ENCODE measurements at places on chromosomes 1 and 21.

DNA sequence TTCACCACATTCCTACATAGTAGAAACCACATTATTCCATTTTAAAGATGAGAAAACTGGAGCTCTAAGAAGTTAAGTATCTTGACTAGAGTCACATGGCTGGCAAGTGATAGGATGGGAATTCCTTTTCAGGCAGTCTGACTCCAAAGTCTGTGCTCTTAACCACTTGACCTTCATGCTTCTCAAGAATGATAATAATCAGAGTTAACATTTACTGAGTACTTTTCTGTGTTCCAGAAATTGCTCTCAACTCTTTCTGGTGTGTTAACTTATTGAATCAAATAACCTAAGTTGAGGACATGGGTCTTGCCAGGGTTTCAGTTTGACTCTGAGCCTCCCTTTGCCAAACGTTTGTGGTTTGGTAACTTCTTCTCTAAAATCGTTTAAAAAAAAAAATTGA is 169.4 kb downstream of the RASAL2 start:
- no peak for DNase-seq

- DNase-seq = no peak
Measured at GRCh38 chr1:29830383-29830782, 594.1 kb downstream of the PTPRU start.

- no peak for DNase-seq
Measured at GRCh38 chr1:42453386-42453785, 2.4 kb downstream of the ZMYND12 start.

DNA sequence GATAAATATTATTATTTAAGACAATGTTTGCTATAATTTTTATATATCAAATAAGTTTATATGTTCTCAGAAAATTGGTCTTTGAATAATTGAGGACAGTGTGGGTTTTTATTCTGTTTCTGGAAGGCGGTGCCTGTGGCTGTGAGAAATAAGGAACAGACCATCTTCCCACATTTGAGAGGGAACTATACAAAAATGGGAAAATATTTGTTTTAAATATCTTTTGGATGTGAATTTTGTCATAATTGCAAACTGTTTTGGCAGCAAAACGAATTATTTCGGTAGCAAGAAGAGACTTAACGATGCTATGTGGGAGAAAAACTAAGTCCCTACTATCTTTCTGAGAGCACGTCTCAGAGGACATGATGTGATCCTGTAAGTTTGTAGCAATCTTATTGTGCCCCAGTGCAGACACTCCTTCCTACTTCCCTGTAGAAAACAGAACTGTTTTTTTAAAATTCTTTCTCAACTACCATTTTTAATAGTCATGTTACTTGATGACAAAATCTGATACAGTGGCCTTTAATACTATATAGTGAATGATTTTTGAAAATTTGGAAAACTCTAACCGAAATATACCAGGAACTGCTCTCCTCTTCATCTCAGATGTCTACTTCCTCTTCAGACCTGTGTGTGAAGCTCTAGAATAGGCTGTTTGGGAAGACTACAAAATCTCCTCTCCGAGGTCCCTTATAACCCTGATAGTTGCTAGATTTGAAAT is 25.4 kb downstream of the PTPRC start:
- DNase-seq = no peak

DNA sequence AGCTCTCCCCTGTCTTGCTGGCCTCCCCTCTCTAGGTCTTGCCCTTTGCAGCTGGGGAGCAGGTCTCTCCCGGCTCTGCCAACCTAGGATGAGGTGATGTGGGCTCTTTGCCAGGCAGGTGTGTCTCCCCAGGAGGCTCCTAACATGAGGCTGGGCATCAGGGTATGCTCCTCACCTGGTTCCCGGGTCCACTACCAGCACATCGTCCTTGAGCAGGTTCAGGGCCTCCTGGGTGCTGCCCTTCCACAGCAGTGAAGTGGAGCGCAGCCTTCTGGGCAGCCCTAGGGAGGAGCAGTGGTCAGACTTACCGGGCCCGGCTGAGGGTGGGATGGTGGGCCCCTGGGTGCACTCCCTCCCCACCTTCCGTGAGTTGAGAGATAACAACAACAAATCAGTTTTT is 17.5 kb downstream of the LACTBL1 start:
- no peak for DNase-seq

GRCh38 chr21:14824126-14824525 is 240.7 kb downstream of the NRIP1 start:
- DNase-seq = no peak

- DNase-seq = no peak
Measured at GRCh38 chr1:77220687-77221463, 1.6 kb upstream of the PIGK start.

GRCh38 chr1:64147759-64148158 is 55.7 kb upstream of the UBE2U start:
- DNase-seq = no peak

DNA sequence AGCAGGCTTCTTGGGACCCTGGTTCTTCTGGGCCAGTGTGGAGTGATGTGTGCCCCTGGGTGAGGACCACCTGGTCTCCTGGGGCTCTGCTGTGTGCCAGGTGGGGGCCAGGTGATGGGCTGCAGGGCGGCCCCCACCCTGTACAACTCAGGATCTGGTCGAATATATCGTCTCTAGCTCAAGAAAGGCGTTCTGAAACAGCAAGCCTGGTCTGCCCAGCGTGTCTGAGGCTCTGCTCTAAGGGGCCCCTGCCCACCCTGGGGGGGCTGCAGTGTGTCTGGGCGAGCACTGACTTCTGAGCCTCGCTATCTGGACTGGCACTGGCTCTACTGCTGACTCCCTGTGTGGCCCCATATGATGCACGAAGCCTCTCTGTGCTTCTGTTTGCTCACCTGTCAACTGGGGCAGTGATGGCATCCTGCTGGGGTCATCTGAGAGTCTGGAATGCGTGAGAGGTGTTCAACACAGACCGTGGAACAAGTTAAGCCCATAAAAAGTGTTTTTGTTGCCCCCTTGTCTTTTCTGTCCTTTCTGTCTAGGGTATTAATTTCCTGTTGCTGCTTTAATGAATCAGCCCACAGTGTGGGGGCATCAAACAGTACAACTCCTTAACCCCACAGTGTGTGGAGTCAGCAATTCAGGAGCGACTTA is 56.0 kb upstream of the TRAPPC10 start:
- no peak for DNase-seq

- DNase-seq = no peak
Measured at GRCh38 chr1:198669023-198669698, 30.3 kb downstream of the PTPRC start.

- DNase-seq = no peak
Measured at GRCh38 chr1:81833722-81834121, 33.0 kb downstream of the ADGRL2 start.

DNA sequence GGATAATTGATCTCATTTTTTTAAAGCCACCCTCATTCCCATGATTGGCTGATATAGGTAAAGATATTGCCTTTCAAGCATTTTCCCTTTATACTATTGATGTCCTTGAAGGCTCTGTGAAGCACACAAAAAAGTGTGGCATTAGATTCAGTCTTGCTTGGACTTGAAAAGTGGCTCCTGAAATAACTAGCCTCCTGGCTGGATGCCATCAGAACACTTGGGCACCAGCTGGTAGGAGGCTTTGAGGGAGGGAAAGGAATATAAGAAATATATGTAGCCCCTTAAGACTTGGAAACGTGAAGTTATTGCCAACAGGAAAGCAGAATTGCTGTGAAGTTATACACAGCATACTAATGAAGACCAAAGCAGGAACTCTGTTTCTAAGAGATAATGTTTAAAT is 14.1 kb downstream of the MTR start:
- DNase-seq = no peak

DNA sequence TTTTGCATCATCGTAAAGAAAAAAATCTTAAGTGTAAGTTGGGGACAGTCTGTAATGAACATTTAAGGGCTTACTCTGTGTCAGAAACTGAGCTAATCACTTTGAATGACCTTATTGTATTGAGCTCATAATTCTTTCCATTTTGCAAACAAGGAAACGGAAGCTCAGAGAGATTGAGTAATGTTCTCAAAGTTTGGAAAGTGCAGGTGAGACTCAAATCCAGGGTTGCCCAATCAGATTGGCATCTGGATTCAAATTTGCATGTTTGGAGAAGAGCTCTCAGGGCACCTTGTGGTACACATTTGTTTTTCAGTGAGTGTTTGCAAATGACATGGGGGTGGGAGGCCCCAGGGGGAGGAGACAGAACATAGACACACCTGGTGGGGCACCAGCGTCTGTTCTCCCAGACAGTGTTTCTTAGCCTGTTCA is 8.0 kb downstream of the ALPL start:
- no peak for DNase-seq

GRCh38 chr21:44940116-44940631 is 345 bp downstream of the SLX9 start:
- no peak for DNase-seq

DNA sequence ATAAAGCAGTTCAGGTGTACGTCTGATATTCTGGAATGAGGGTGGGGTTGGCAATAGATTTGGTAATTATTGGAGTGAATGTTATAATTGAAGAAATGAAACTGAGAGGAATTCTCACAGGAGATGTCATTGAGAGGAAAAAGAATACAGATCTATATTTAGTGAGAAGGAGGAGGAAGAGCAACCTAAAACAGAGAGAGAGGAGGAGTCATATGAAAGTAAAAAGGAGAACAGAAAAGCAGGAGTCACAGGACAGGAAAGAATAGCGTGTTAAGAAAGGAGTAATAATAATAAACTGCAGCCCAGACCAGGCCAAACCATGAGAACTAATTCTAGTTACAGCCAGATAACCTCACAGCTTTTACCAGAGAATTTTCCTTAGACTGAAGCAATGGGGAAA is 62.7 kb upstream of the MROH9 start:
- no peak for DNase-seq

DNA sequence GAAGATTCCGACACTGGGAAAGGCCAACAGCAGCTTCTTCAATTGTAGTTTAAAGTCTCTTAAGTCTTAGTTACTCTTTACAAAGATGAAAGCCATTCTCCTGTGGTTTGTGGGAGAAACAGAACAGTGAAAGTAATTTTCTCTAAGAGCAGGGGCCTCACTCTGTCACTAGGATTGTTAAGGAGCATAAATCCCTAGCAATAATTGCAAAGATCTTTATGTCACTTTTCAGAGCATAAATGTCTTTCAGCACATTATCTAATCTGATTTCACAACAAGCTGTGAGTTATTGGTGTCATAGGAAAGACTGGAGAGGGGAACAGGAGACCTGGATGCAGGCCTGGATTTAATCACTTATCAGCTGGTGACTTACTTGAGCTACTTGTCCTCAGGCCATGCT is 32.4 kb upstream of the DUSP23 start:
- DNase-seq = no peak

DNA sequence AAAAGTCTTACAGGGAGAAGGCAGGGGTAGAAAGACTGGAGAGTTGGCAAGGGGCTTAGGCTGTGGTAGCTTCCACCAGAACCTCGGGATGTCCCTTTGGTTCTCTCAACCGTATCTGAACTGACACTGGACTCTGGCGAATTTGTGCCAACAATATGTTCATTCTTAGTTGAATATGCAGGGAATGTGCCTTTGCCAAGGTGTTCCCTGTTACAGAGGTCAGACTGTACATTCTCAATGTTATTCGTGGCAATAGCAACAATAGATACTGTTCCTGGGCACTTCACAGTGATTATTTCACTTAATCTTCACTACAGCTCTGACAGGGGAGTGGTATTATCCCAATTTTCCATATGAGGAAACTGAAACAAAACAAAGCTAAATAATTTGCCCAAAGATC is 51.5 kb upstream of the RAB3GAP2 start:
- no peak for DNase-seq

GRCh38 chr1:226710501-226710900 is 28.6 kb downstream of the ITPKB start:
- DNase-seq = no peak
